ENCODE measurements at places on chromosomes 2 and 18.

- H3K4me3 ChIP-seq, result no peak overlapping the region
- H3K4me1 ChIP-seq, result no peaks in the 10 kb centered on the region
- no peak overlapping the region for H3K27ac ChIP-seq
- DNase-seq, result no peak
- H3K36me3 ChIP-seq, result no peaks in the 10 kb centered on the region
- no peaks in the 10 kb centered on the region for H3K27me3 ChIP-seq
Measured at GRCh38 chr2:108956375-108956774, 32.6 kb downstream of the EDAR start.

GRCh38 chr2:21757805-21758430, 634.1 kb downstream of the TDRD15 start:
- H3K4me3 ChIP-seq, result no peak overlapping the region
- DNase-seq, result no peak
- no peak overlapping the region for H3K27ac ChIP-seq
- H3K36me3 ChIP-seq, result no peaks in the 10 kb centered on the region
- H3K4me1 ChIP-seq, result no peaks in the 10 kb centered on the region

- H3K4me1 ChIP-seq, result peaks cover 16% of the 10 kb centered on the region
- no peaks in the 10 kb centered on the region for H3K27me3 ChIP-seq
Measured at GRCh38 chr18:46068763-46069162, 3.3 kb downstream of the PSTPIP2 start.

DNA sequence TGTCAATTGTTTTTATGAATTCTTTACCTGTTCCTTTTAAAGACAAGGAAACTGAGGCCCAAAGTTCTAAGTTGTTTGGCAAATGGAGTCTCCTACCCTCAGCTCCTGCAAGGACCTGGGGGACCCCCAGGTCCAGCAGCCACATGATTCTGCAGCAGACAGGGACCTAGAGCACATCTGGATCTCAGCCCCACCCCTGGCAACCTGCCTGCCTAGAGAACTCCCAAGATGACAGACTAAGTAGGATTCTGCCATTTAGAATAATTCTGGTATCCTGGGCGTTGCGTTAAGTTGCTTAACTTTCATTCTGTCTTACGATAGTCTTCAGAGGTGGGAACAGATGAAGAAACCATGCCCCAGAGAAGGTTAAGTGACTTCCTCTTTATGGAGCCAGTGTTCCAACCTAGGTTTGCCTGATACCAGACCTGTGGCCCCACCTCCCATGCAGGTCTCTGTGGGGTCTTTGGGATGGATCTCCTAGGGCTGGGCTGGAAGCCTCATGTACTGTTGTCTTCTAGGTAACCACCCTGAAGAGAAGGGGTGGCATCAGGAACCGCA, 5.6 kb upstream of the CENPA start:
- no peak for DNase-seq
- H3K27ac ChIP-seq, result no peak overlapping the region
- H3K36me3 ChIP-seq, result peaks cover 64% of the 10 kb centered on the region

GRCh38 chr2:65660340-65660739, 227.9 kb upstream of the SPRED2 start:
- no peak for DNase-seq
- H3K36me3 ChIP-seq, result no peaks in the 10 kb centered on the region
- peaks cover 6% of the 10 kb centered on the region for H3K4me1 ChIP-seq

DNA sequence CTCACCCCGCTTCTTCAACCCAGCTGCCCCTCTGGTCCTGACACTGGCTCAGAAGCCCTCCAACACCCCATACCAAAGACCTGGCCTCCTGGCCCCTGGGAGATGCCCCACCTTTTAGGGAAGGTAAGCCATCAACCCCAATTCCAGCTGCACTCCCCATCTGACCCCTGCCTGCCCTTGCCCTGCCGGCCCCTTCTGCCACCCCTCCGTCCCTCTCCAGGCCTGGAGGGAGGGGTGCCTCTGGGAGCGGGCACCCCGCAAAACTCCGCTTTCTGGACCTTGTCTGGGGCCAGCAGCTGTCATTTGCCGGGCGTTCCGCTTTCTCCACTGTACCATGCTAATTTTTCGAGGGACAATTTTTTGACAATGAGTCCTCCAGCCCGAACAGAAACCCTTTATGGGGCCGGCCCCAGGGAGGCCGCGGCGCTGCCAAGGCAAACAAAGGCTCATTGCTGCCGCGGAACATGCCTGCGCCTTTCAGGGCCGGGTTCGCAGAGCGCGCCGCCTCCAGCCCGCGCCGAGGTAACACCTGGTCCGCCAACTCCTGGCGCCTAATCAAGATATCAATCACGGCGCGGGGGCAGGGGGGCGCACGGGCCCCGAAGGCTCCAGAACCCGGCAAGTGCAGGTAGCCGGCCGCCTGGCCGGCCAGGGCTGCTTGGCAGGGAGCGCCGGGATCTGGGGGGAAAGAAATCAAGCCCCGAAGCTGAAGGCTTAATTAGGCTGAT, 96.0 kb downstream of the INHBB start:
- DNase-seq, result no peak
- H3K27ac ChIP-seq, result no peak overlapping the region
- H3K36me3 ChIP-seq, result no peaks in the 10 kb centered on the region
- peak overlapping the region; percentile 59 for H3K4me3 ChIP-seq

- H3K4me3 ChIP-seq, result no peak overlapping the region
- H3K27me3 ChIP-seq, result no peaks in the 10 kb centered on the region
- no peaks in the 10 kb centered on the region for H3K4me1 ChIP-seq
- DNase-seq, result no peak
- no peaks in the 10 kb centered on the region for H3K36me3 ChIP-seq
Measured at GRCh38 chr2:213868526-213868925, 542.3 kb upstream of the VWC2L start.

GRCh38 chr2:180819106-180819505, 161.3 kb upstream of the UBE2E3 start:
- no peak for DNase-seq
- H3K27me3 ChIP-seq, result no peaks in the 10 kb centered on the region
- H3K27ac ChIP-seq, result no peak overlapping the region
- no peak overlapping the region for H3K4me3 ChIP-seq

DNA sequence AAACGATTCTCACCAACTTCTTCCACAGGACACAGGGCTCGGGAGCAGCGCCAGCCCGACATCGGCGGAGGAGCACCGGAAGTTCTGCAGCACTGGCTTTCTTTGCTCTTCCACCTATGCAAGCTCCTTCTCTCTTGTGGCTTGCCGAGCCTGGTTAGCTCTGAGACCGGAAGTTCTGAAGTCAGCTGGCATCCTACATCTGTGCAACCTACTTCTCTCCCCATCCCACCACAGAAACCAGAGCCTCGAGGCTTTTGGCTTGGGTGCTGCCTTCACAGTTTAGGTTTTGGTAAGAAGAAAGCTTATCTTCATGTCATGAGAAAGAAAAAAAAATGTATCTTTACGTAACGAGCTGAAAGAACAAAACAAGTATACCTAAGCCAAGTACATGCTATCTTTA, 111.7 kb downstream of the ANKRD44 start:
- H3K27ac ChIP-seq, result no peak overlapping the region
- H3K36me3 ChIP-seq, result no peaks in the 10 kb centered on the region
- H3K27me3 ChIP-seq, result no peaks in the 10 kb centered on the region
- H3K4me3 ChIP-seq, result peak overlapping the region; percentile 8
- DNase-seq, result peak; percentile 24

GRCh38 chr18:9239720-9240119, 94.9 kb upstream of the TWSG1 start:
- H3K36me3 ChIP-seq, result peaks cover 73% of the 10 kb centered on the region
- H3K4me3 ChIP-seq, result no peak overlapping the region
- no peaks in the 10 kb centered on the region for H3K27me3 ChIP-seq
- no peaks in the 10 kb centered on the region for H3K4me1 ChIP-seq
- no peak overlapping the region for H3K27ac ChIP-seq
- DNase-seq, result no peak

DNA sequence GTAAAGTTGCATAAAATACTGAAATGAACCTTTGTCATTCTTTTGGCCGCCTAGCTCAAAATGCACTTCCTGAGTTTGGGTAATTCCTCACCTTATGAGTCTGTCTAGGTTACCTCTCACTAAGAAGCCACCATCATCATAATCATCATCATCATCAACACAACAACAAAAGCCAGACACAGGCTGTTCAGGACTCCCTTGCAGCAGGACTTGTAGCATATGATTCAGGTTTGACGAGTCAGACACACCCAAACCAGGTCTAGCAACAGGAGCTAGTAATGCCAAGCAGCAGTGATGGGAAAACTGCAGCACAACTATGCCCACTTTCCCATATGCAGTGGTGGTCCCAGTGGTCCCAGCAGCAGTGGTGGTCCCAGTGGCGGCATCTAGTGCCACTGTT, 2.8 kb upstream of the SGO2 start:
- no peaks in the 10 kb centered on the region for H3K27me3 ChIP-seq
- no peak for DNase-seq
- H3K4me3 ChIP-seq, result no peak overlapping the region
- H3K36me3 ChIP-seq, result no peaks in the 10 kb centered on the region
- peaks cover 7% of the 10 kb centered on the region for H3K4me1 ChIP-seq

DNA sequence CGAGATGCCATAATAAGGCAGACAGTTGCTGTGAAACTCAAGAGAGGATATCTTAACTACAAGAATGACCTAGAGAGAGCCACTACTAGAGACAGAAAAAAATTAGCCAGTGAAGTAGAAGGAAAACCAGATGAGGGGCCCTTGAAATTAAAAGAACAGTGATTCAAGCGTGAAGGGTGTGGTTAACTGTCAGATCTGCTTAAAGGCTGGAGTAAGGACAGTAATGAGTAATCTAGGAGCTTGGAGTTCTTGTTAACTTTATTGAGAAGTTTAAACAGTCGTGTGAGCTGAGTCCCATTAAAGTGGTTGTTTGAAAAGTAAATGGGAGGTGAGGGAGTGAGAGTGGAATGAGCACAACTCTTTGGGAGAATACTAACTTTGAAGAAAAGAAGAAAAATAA, 21.3 kb downstream of the PIGN start:
- H3K27ac ChIP-seq, result no peak overlapping the region
- no peak for DNase-seq
- peaks cover 7% of the 10 kb centered on the region for H3K36me3 ChIP-seq
- no peaks in the 10 kb centered on the region for H3K27me3 ChIP-seq

DNA sequence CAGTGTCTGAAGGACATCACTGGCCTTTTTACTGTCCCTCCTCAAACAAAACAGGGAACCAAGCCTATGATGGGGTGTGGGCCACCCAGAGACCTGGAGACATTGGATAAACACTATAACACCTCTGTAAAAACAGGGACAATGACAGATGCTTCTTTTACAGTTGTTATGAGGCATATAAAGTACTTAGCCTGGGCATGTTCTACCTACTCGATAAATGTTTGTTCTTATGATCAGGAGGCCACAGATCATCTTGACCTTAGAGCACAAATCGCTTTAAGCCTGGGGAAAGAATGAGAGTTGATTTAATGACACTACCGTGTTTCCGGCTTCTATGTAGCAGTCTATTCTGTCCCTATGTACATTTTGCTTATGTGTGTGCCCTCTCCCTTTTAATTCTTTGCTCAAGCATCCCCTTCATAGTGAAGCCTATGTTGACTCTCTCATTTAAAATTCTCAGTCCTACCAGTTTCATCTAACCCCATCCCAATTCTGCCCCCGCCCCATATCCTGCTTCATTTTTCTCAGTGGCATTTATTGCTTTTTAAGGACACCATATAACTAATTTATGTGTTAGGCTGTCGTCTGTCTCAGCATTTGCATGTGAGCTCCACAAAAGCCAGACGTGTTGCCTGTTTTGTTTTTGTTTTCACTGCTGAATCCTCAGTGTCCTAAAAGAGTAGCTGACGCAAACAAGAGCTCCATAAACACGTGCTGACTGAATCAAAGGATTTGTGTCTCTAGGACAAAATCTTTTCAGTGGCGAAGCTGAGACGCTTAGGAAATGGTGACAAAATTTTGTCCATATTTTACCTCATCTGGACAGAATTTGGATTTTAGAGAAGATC, 182.3 kb upstream of the ST6GAL2 start:
- no peak overlapping the region for H3K4me3 ChIP-seq
- no peak overlapping the region for H3K27ac ChIP-seq
- H3K27me3 ChIP-seq, result no peaks in the 10 kb centered on the region
- H3K4me1 ChIP-seq, result no peaks in the 10 kb centered on the region
- DNase-seq, result no peak
- no peaks in the 10 kb centered on the region for H3K36me3 ChIP-seq

GRCh38 chr2:27814758-27815157, 43.2 kb downstream of the MRPL33 start:
- no peaks in the 10 kb centered on the region for H3K4me1 ChIP-seq
- H3K4me3 ChIP-seq, result no peak overlapping the region
- no peaks in the 10 kb centered on the region for H3K27me3 ChIP-seq
- DNase-seq, result no peak

DNA sequence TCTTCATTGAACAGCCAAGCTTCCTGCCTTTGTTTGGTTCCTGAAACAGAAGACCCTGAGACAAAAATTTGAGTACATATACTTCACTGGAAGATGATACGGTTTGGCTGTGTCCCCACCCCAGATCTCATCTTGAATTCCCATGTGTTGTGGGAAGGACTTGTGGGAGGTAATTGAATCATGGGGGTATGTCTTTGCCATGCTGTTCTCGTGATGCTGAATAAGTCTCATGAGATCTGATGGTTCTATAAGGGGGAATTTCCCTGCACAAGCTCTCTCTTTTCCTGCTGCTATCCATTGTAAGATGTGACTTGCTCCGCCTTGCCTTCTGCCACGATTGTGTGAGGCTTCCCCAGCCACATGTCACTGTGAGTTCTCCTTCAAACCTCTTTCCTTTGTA, 76.5 kb downstream of the BABAM2 start:
- peaks cover 14% of the 10 kb centered on the region for H3K4me1 ChIP-seq
- no peak overlapping the region for H3K27ac ChIP-seq
- no peak overlapping the region for H3K4me3 ChIP-seq
- no peaks in the 10 kb centered on the region for H3K36me3 ChIP-seq

DNA sequence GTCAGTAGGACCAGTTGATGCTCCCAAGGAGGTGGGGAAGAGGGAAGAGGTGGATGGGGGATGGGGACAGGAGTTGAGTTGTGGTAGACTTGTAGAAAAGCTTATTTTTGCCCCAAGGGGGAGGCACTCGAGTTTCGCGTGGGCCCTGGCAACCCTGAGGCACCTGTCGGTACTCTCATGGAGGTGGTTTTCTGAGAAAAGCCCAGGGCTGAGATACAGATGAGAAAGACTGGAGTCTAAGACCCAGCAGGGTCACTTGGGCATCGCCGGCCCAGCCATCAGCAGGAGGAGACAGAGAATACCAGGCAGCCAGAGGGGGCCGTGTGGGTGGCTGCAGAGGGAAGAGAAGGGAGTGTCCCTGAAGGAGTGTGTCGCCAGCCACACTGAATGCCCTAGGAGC, 57.7 kb upstream of the HPCAL1 start:
- no peaks in the 10 kb centered on the region for H3K27me3 ChIP-seq
- DNase-seq, result no peak
- no peaks in the 10 kb centered on the region for H3K36me3 ChIP-seq
- no peaks in the 10 kb centered on the region for H3K4me1 ChIP-seq

GRCh38 chr2:236643480-236643879, 73.9 kb downstream of the ACKR3 start:
- no peaks in the 10 kb centered on the region for H3K4me1 ChIP-seq
- peaks cover 4% of the 10 kb centered on the region for H3K27me3 ChIP-seq

DNA sequence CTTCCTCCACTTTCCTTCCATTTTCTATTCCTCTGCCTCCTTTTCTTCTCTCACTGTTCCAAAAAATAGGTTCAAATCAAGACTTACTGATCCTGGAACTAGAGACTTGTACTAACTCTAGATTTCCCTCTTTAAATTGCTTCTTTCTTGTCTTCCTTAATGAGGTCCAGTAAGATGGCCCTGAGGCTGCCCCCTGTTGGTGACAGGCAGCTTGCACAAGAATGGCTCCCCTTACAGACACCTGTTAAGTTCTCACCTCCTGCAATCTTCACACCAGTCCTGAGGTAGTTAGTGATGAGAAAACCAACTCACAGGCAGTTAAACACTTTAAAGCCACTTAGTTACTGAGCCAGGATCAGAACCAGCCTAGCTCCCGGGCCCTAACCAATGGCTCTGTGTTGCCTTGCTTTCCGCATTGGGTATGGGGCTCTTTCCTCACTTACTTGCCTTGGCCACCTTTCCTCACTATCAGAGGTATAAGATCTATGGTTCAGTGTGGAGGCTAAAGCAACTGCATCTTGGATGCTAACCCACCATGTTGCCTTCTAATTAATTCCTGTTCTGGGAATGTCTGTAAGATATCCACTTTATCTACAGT, 130.6 kb downstream of the AKAIN1 start:
- H3K4me1 ChIP-seq, result no peaks in the 10 kb centered on the region
- H3K36me3 ChIP-seq, result no peaks in the 10 kb centered on the region

Measured in psoas muscle (tissue), 8 donors.